ENCODE measurements at places on chromosomes 4 and X.

DNA sequence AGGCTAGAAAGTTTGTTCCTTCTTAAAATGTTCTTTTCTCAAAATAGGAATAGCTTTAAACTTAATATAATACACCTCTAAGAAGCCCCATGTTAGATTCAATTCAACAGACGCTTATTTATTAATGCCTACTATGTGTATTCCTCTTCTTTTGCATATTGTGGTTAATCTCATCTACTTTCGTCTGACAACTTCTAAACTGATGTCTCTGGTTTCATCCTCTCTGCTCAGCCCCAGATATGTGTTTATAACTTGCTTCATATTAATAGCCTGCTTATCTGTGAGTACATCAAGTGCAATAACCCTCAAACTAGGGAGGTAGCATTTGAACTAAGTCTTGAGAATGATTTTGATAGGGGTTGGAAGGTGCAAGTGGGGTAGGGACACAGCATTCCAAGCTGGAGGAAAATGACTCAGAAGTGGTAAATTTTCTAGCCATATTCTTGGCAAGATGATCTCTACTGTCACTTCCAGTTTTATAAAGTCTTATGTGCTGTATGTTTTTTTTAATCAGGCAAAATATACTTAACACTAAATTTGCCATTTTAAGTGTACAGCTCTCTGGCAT, 37.0 kb downstream of the STK26 start:
- no peak for DNase-seq

GRCh38 chr4:131426023-131426758, 1722.9 kb upstream of the PCDH10 start:
- DNase-seq = no peak

GRCh38 chr4:40200875-40201801, 4.3 kb downstream of the RHOH start:
- no peak for DNase-seq

DNA sequence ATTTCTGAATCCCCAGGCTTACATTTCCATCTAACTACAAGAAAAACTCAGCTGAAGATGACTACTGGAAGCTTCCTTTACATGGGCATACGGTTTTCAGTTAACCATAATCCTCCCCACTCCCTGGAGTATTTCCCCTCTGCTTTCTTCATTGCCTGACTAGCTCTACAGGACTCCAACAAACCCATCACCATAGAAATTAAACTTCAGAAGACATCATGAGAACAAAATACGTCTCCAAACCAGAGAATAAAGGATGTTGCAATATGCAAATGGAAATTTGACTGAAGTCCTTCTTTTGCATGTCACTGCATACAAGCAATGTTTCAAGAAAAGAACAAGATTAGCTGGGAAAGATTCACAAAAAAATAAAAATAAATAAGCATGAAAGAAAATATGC, 170.2 kb upstream of the PCDH18 start:
- no peak for DNase-seq

- no peak for DNase-seq
These were observed 209.3 kb downstream of the SOWAHB start for GRCh38 chr4:76688619-76689144.

GRCh38 chrX:40663078-40663740, 15.8 kb upstream of the CXorf38 start:
- DNase-seq = no peak

DNA sequence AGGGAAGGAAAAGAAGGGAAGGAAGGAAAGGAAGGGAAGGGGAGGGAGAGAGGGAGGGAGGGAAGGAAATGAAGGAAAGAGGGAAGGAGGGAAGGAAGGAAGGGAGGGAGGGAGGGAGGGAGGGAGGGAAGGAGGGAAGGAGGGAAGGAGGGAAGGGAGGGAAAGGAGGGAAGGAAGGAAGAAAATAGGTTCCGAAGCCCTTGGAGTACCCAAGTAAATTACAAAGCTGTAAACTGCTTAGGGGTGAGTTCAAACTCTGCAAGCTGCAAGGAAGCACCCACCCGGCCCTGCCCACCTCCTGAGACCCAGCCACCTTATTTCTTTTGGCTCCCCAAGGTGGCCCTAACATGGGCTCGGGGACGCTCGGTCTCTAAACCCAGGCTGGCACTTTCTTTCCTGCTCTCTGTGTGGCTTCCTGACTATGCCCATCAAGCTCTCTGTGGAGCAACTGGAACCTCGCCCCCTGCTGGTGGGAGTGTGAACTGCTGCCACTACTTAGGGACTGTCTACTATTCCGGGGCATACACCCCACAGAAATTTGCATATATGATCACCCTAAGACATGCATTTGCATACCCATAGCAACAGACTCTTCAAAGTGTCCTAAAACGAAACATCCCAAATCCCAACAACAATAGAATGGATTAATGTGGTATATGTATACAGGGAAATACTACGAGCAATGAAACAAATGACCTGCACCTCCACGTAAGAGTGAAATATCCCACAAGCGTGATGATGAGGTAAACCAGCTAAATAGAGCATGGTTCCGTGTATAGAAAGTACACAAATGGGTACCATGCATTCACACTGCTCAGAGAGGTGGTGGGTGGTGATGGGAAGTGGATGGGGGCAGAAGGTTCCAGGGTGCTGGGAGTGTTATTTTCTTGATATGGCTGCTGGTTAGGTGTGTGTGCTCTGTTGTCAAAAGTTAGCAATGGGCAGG, 151.7 kb upstream of the TBL1X start:
- DNase-seq = no peak

- no peak for DNase-seq
These were observed 87.5 kb upstream of the NKX1-1 start for GRCh38 chr4:1493540-1494287.

DNA sequence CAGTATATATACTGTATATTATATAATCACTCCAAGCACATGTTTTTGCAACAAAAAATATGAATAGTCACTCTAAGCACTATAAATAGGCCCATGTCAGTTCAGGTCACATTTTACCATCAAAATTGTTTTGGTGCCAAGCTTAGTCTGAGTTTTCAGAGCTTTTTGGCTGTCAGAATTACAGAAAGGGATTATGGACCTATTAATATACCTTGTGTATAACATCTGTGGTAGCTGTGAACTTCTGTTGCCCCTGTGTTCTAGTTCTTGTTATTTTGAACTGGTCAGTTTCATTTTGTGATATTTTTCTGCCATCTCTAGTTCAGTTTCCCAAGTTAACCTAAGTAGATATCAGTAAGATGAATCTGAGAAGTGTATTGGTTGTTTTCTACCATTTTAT, 22.9 kb downstream of the EXOC1 start:
- no peak for DNase-seq
